ENCODE measurements at places on chromosomes 1 and 21.

GRCh38 chr1:110209715-110210603 is at the start of gene KCNC4:
Gene KCNC4, plus strand, starts transcription at chr1:110210314. Its CDS starts 1,186 bp downstream, at chr1:110211500.
- DNase-seq, result no peak
- no peaks in the 10 kb centered on the region for H3K27me3 ChIP-seq
- H3K4me1 ChIP-seq, result peaks cover 45% of the 10 kb centered on the region
- H3K4me3 ChIP-seq, result peak within 1 kb of the TSS; percentile 75

GRCh38 chr1:32014199-32014947 is 705 bp downstream of the KHDRBS1 start:
- no peak for DNase-seq
- H3K27me3 ChIP-seq, result no peaks in the 10 kb centered on the region
- peak overlapping the region; percentile 98 for H3K27ac ChIP-seq
- peaks cover 53% of the 10 kb centered on the region for H3K4me1 ChIP-seq
- H3K4me3 ChIP-seq, result peak overlapping the region; percentile 89
- no peaks in the 10 kb centered on the region for H3K36me3 ChIP-seq

DNA sequence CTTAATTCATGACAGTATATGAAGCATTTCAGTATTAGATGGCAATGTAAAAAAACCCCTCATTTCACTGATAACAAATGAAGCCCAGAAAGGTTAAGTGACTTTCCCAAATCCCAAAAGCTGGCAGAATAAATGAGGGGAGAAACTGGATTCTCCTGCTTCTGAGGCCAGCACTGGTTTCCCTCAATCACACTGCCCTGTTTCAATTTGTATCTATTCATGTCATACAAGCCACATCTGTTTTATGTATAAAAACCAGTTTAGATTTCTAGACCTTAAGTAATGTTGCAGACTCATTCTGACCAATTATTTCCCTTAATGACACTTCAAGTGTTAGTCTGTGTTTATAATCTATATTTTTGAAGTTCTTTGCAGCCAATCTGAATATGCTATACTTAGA is 16.8 kb downstream of the PLPPR4 start:
- H3K27me3 ChIP-seq, result no peaks in the 10 kb centered on the region
- no peak overlapping the region for H3K27ac ChIP-seq
- no peak for DNase-seq
- no peaks in the 10 kb centered on the region for H3K4me1 ChIP-seq
- H3K4me3 ChIP-seq, result no peak overlapping the region

DNA sequence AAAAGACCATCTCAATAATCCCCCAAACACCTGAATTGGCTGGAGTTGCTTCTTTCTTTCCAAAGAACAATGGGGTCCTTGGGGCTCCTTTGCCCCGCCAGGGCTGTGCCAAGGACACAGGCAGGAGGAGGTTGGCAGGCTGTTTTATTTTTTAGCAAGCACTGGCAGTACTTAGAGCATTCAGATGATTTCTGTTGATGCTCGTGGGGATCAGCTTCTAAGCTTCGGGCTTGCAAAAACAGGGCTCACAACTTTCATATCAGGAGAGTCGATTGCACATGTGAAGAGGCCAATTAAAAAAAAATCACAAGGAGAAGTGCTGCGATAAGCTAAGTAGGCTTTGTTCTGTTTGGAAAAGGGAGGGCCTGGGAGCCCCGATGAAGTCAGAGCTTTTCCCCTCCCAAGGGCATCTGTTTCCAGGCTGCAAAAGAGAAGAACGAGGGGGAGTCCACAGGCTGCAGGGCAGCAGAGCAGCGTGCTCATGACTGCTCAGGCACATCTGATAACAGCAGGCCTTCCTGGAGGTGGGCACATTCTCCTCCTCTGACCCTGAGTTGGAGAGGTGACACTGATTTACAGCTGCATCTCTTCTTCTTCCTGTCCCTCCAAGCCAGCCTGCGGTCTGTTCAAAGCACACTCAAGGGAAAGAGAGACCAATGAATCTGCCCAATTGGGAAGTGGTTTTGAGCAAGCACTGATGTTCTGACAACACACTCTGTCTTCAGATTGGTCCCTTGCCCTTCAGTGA is 27.3 kb upstream of the BCAR3 start:
- no peaks in the 10 kb centered on the region for H3K27me3 ChIP-seq
- peaks cover 10% of the 10 kb centered on the region for H3K4me1 ChIP-seq
- no peak for DNase-seq
- H3K27ac ChIP-seq, result no peak overlapping the region
- H3K36me3 ChIP-seq, result no peaks in the 10 kb centered on the region
- no peak overlapping the region for H3K4me3 ChIP-seq

DNA sequence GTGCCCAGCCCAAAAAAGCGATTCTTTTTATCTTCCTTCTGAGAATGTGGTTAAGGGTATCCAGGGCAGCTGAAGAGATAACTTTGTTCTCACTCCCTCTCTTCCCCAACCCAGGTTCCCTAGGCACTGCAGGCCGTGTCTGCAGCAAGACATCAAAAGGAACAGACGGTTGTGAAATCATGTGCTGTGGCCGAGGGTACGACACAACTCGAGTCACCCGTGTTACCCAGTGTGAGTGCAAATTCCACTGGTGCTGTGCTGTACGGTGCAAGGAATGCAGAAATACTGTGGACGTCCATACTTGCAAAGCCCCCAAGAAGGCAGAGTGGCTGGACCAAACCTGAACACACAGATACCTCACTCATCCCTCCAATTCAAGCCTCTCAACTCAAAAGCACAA is 11.4 kb downstream of the WNT2B start:
- no peak overlapping the region for H3K4me3 ChIP-seq
- H3K36me3 ChIP-seq, result no peaks in the 10 kb centered on the region
- no peak for DNase-seq
- peaks cover 25% of the 10 kb centered on the region for H3K4me1 ChIP-seq
- H3K27me3 ChIP-seq, result no peaks in the 10 kb centered on the region

DNA sequence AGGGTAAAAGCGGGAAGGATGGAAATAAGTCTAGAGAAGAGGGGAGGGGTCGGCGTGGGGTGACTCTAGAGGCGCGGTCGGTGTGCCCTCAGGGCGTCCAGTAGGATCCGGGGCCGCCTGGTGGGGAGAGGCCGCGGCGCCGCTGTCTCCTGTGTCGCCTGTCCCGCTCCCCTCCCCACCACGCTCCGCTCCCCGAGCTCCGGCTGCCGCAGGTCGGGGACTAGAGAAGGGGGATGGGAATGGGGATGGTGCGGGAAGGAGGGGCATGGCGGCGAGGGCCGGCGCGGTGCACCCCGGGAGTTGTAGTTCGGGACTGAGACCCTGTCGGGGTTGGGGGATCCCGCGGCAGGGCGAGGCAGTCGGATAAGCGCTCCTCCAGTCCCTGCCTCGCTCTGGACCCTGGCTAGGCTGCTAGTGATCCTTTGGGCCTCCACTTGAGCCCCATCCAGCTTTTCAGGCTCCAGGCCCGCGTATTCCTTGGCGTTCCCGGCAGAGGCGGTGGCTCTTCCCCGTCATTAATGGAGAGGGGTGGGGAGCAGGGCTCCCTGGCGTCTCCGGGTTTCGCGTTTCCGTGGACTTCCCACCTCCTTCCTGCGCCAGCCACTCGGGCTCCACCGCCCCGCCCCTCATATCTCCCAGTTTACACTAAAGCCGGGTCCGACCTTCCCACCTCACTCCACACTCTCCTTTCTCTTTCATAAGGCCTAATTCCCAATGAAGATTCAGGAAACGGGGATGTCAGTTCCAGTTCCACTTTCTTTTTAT is at the start of gene ENTREP3:
TSS of gene ENTREP3 (minus strand) at position 241 of the 765 bp plus-strand sequence. CDS start 606 bp downstream, outside the sequence.
- H3K4me3 ChIP-seq, result peak within 1 kb of the TSS; percentile 78
- no peak for DNase-seq
- H3K27me3 ChIP-seq, result no peaks in the 10 kb centered on the region
- peak within 1 kb of the TSS; percentile 96 for H3K27ac ChIP-seq
- H3K4me1 ChIP-seq, result peaks cover 32% of the 10 kb centered on the region

GRCh38 chr1:160884579-160884978 is 401 bp downstream of the ITLN1 start:
- no peaks in the 10 kb centered on the region for H3K4me1 ChIP-seq
- H3K27ac ChIP-seq, result no peak overlapping the region

DNA sequence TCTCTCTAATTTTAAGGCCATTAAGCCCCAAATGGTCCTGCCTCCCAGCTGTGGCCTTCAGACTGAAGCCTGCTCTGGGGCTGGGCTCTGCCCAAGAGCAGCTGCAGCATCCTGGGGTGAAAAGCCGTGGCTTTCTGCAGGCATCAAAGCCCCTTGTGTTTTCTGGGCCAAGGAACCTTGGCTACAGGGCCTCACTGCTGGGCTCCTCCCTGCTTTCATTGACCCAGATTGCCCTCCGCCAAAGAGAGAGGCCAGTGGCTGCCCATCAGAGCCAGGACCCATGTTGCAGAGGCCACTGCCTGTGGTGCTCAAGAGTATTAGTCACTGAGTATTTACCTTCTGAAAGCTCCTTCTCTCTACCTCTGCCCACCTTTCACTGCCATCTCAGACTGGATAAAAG is 1.6 kb downstream of the ZNF648 start:
- H3K4me3 ChIP-seq, result no peak overlapping the region
- no peaks in the 10 kb centered on the region for H3K4me1 ChIP-seq
- no peak overlapping the region for H3K27ac ChIP-seq
- no peaks in the 10 kb centered on the region for H3K36me3 ChIP-seq
- H3K27me3 ChIP-seq, result no peaks in the 10 kb centered on the region

GRCh38 chr21:39788383-39788782 is 43.4 kb downstream of the IGSF5 start:
- DNase-seq, result no peak
- no peaks in the 10 kb centered on the region for H3K4me1 ChIP-seq

DNA sequence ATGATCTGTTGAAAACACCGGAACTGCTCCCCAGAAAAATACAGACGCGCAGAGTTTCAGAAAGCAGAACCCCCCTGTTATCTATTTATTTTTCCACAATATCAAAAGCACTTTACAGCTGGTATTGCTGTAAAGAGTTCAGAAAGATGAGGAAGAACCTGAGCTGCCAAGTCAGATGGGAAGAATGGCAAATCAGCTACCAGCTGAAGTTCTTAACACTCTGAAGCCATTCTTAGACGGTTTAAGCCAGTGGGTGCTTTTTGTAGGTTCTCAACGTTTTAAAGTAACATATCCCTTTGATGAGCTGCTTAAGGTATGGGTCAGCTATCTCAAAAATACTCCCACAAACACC is 714 bp upstream of the AKIRIN1 start:
- DNase-seq, result no peak
- no peaks in the 10 kb centered on the region for H3K36me3 ChIP-seq
- H3K27me3 ChIP-seq, result no peaks in the 10 kb centered on the region
- peak overlapping the region; percentile 99 for H3K4me3 ChIP-seq

DNA sequence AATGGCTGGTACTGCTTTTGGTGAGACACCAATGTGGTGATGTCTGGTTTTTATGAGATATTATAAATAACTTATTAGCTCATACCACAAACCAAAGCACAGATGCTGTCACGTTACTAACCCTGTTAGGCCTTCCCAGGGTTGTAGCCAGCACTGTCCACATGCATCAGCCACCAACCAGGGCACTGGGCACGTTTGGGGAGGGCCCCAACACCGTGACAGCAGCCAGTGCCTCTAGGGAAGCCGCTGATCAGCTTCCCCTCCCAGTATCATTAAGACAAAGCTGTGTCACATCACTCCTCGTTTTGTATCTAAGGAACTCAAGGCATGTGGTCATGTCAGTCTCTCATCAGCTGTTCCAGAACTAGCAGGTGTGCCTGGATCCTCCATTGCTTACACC is 13.9 kb downstream of the URB1 start:
- H3K36me3 ChIP-seq, result no peaks in the 10 kb centered on the region
- peaks cover 14% of the 10 kb centered on the region for H3K4me1 ChIP-seq
- no peak for DNase-seq
- no peak overlapping the region for H3K27ac ChIP-seq
- H3K27me3 ChIP-seq, result no peaks in the 10 kb centered on the region
- H3K4me3 ChIP-seq, result no peak overlapping the region

DNA sequence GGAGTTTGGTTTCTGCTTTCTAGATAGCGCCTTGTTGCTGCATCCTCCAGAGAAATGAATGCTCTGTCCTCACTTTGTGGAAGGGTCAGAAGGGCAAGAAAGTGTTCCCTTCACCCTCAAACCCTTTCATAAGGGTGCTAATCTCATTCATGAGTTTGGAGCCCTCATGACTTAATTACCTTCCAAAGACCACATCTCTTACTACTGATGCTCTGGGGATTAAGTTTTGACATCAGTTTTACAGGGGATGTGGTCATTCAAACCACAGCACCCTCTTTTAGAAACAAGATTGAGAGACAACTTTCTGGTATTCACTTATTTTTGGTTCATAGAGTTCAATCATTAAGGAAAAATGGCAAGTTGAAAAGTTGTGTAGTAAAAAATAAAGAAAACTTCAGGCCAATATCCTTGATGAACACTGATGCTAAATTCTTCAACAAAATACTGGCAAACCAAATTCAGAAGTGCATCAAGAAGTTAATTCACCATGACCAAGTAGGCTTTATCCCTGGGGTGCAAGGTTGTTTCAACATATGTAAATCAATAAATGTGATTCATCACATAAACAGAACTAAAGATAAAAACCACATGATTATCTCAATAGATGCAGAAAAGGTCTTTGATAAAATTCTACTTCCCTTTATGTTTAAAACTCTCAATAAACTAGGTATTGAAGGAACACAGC is 442.1 kb downstream of the PTBP2 start:
- no peaks in the 10 kb centered on the region for H3K4me1 ChIP-seq
- DNase-seq, result no peak
- H3K4me3 ChIP-seq, result no peak overlapping the region
- no peaks in the 10 kb centered on the region for H3K36me3 ChIP-seq

DNA sequence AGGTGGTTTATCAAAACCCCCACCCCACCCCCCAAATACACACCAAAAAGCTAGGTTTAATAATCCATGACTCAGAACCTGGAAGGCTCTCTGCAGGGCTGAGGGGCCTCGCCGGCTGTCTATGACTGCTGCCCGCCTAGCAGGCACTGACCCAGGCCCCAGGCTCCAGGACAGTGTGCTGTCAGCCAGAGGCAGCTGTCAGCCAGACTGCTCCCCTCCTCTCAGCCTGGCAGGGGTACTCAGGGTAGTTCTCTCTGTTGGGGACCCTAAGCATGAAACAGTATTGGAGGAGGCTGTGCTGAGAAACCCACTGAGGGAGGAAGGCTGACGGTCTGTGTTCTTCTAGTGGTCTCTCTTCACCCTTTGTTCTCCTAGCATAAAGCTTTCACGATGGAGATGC is 90.3 kb downstream of the CCDC185 start:
- no peaks in the 10 kb centered on the region for H3K36me3 ChIP-seq
- H3K27ac ChIP-seq, result no peak overlapping the region
- H3K4me3 ChIP-seq, result no peak overlapping the region
- H3K27me3 ChIP-seq, result no peaks in the 10 kb centered on the region
